Stimulated activated memory B cell treated with anti-CD40 and anti-IgM and Interleukin-4, amounts not matched to agents 10 μg/mL and 1 μg/mL and 100 μg/mL, for 72 hours (primary cell): ENCODE measurements at places on chromosomes 11 and 22.

- H3K36me3 ChIP-seq: no peaks in the 10 kb centered on the region
- H3K27ac ChIP-seq: peak overlapping the region; percentile 70
- ATAC-seq: peak; percentile 95
- H3K4me1 ChIP-seq: peaks cover 64% of the 10 kb centered on the region
- no peaks in the 10 kb centered on the region for H3K27me3 ChIP-seq
Measured at GRCh38 chr22:23219822-23220484, 39.6 kb downstream of the BCR start.

- H3K27me3 ChIP-seq: peaks cover 13% of the 10 kb centered on the region
- H3K27ac ChIP-seq: no peak overlapping the region
- H3K36me3 ChIP-seq: no peaks in the 10 kb centered on the region
- ATAC-seq: no peak
- no peak overlapping the region for H3K4me3 ChIP-seq
Measured at GRCh38 chr22:40022536-40023240, 27.9 kb downstream of the FAM83F start.

DNA sequence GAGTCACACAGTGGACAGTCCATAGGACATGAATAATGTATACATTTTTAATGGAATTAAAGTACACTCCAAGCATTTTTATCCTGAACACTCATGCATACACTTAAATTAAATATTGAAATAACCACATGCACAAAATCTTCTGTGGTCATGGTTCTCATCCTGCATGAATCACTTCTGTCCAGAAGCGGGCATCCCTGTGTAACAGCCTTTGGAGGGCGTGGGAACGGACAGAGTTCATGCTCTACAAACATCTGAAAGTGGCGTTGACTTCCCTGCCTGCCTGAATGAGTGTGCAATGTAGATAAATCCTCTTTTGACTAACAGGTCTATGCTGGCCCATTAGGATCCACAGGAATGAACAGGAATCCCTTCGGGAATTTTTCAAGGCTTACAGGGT is 780.2 kb downstream of the BRD1 start:
- H3K4me3 ChIP-seq: no peak overlapping the region
- no peak overlapping the region for H3K27ac ChIP-seq
- H3K27me3 ChIP-seq: peaks cover 16% of the 10 kb centered on the region
- H3K36me3 ChIP-seq: no peaks in the 10 kb centered on the region
- no peaks in the 10 kb centered on the region for H3K4me1 ChIP-seq

GRCh38 chr22:17965538-17966402 is 58.6 kb downstream of the MICAL3 start:
- peak overlapping the region; percentile 81 for H3K27ac ChIP-seq
- H3K27me3 ChIP-seq: no peaks in the 10 kb centered on the region
- peaks cover 82% of the 10 kb centered on the region for H3K4me1 ChIP-seq
- no peak for ATAC-seq
- H3K36me3 ChIP-seq: peaks cover 36% of the 10 kb centered on the region

DNA sequence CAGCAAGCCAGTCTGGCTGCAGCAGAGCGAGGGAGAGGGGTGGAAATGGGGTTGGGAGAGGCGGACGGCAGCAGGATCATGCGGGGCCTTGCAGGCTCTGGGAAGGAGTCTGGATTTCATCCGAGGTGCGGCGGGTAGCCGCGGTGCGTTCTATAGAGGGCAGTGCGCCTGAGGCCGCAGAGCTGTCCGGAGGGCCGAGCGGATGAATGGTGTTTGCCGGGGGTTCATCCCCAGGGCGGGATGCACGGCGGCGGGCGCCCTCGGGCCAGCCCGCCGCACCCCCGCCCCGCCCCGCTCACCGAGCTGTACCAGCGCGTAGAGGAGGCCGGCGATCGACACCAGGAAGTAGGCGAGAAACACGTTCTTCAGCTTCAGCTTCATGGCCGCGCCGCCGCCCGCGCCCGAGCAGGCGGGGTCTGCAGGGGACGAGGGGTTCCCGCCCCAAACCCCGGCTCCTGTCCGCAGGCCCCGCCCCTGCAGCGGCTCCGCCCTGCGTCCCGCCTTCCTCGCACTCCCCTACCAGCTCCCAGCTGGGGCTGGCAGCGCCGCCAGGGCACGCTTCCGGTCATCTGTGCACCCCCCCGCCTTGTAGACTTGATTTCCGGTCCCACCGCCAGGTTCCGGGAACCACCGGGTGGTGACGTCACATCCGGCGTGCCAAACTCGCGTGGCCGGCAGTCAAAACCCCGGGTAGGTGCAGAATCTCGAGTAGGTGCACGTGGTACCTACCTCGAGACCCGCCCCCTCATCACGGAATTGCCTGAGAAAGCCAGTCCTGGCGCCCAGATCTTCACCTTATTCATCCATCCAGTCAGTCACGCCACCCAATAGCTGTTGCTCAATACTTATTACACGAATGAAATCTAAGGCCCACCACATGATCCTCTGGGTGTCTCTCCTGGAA is at the start of gene B3GAT3:
Gene B3GAT3 (minus strand): TSS at position 420 of the 904 bp plus-strand sequence. CDS start 39 bp downstream, at position 381.
- peak within 1 kb of the TSS; percentile 90 for H3K27ac ChIP-seq
- H3K4me3 ChIP-seq: peak within 1 kb of the TSS; percentile 93
- H3K36me3 ChIP-seq: peaks cover 24% of the 10 kb centered on the region
- peaks cover 16% of the 10 kb centered on the region for H3K4me1 ChIP-seq
- no peaks in the 10 kb centered on the region for H3K27me3 ChIP-seq

DNA sequence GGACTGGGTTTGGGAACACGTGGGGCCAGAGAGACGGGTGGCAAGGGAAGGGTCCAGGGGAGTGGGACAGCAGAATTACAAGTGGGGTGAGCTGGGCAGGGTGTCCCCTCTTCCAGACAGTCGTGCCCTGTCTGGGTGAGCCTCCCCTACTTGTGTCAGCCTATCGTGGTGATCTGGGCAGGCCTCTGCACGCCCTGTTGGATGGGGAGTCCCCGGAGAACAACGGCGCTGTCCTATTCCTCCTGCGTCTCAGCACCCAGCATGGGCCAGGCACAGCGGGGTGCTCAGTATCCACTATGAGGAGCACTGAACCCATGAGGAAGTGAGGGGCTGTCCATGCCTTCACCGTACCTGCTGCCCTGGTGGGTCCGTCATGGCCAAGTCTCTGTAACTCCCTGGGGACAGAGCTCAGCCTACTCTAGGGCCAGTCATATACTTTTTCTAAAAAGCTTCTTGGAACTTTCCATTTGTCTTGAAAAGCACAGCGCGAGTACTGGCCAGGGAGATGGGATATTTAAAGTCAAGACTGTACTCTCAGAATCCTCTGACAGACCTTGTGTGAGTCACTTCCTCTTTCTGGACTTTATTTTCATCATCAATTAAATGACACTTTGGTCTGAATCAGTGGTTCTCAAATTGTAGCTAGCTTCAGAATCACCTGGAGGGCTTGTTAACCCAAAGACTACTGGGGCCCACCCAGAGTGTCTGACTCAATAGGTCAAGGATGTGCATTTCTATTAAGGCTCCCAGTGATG is 81.7 kb upstream of the NECTIN1 start:
- peak; percentile 35 for ATAC-seq
- H3K27me3 ChIP-seq: peaks cover 6% of the 10 kb centered on the region

DNA sequence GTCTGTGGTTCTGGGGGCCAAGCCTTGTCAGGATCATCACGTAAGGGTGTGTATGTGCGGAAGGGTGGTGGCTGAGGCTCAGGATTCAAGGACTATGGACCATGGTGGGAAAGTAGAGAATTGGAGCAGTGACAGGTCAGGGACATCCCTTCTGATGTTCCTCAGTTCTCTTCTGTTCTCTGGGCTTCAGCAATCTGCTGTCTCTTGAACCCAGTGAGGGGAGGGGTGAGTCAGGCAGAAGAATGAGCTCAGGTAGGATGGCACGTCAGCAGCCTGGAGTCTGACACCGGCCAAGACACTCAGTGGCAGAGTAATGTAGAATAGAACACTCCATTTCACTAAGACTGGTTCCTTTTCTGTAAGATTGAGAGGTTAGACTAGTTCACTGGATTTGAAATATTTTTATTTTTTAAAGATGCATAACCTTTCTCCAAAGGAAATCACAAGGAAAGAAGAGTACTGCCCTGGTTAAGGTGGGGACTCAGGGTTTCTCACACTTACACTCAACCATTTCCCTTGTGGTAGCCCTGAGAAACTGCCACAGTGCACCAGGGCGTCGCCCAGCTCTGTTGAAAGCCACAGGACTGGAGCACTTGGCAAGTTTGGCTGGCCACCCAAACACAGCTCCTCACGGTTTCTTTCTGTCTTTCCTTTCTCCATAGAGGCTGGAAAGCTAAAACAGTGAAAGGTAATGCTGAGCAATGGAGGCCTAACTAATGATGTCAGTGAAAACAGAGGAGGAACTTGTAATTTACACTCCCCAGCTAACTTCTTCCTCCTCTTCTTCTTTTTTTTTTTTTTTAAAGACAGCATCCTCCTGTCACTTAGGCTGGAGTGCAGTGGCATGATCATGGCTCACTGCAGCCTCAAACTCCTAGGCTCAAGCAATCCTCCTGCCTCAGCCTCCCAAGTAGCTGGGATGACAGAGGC is 23.1 kb upstream of the MICAL2 start:
- no peak overlapping the region for H3K27ac ChIP-seq
- peaks cover 18% of the 10 kb centered on the region for H3K4me1 ChIP-seq
- H3K4me3 ChIP-seq: no peak overlapping the region
- H3K36me3 ChIP-seq: no peaks in the 10 kb centered on the region

DNA sequence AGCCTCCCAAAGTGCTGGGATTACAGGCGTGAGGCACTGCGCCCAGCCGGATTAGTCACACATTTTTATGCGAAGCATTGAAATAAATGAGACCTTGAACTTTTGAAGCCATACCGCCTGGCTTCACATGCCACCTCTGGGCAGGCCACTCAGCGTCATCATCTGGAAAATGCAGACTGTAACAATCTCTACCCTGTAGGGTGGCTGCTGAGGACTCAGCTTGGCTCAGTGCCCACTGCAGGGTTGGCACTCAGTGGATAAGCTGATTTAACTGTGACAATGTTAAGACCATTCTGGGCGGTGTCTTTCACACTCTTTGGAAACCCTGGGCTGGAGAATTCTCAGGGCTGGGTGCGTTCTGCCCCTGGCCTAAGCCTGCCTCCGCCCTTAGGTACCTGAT is 8.5 kb downstream of the SH3BP1 start:
- no peak for ATAC-seq
- no peak overlapping the region for H3K27ac ChIP-seq
- no peak overlapping the region for H3K4me3 ChIP-seq

DNA sequence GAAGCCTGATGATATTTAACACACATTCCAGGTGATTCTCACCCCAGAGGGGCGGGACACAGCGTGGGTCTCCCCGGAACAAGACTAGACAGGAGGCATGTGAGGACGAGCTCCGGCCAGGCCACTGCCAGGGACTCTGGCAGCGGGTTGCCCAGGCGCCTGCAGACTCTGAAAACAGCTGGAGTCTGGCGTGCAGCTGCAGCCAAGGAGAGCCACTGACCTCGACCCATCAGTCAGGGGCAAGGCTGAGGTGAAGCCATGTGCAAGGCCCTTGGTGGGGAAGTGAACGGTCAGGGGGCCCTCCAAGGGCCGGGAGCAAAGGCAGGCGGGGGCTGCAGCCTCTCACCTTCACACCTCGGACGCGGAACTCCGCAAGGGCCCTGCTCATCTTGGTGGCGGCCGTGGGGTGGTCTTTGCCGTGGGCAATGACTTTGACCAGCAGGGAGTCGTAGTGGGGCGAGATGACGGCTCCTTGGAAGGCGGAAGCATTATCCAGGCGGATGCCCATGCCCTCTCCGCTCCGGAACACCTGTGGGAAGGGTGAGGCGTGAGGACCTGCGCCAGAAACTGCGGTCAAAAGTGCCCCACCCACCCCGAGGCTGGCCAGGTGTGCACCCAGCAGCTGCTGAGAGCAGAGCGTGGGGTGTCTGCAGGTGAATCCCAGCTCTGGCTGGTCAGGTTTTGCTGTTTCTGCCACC is 6.7 kb downstream of the LRFN4 start:
- no peak overlapping the region for H3K4me3 ChIP-seq
- H3K4me1 ChIP-seq: peaks cover 23% of the 10 kb centered on the region
- H3K36me3 ChIP-seq: no peaks in the 10 kb centered on the region
- no peaks in the 10 kb centered on the region for H3K27me3 ChIP-seq
- no peak overlapping the region for H3K27ac ChIP-seq

GRCh38 chr22:20279662-20280134 is 11.6 kb upstream of the RTN4R start:
- no peak for ATAC-seq
- no peak overlapping the region for H3K27ac ChIP-seq
- no peaks in the 10 kb centered on the region for H3K4me1 ChIP-seq
- no peak overlapping the region for H3K4me3 ChIP-seq
- H3K27me3 ChIP-seq: peaks cover 31% of the 10 kb centered on the region
- H3K36me3 ChIP-seq: no peaks in the 10 kb centered on the region

DNA sequence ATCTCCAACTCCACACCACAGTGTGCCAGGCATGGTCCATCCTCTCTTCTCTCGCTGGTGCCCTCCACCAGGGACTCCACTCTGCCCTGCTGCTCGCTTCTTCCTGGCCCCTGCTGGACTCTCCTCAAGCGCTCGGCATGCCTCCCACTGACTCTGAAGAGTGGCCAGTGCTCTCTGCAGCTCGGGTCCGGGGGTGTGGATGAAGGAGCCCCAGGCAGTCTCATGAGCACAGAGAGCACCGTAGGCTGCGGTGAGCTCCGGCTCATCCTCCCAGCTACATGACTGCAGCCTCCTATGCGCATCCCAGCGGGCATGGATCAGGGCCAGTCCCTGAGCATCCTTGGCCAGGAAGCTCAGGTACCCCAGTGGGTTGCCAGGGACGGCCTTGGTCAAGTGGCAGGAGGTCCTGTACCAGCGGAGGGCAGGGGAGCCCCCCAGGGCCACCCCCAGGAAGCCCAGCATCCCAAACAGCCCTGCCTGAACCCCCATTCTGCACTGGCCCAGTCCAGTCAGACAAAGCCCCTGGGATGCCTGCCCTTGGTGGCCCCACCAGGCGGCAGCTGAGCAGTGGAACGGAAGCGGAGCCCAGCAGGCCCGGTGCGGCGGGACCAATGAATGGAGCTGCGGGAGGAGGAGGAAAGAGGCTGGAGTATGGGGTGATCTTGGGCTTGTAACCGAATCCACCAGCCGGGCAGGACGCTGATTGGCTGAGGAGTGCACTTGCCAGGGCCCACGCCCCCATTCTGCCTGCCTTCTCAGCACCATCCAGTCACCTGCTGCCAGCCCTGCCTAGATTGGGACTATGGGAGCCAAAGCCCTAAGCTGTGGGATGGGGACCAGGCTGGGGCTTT is at the start of gene PLA2G3:
Gene PLA2G3 (minus strand): TSS at position 643 of the 851 bp plus-strand sequence. CDS start 154 bp downstream, at position 489.
- no peaks in the 10 kb centered on the region for H3K36me3 ChIP-seq
- H3K27me3 ChIP-seq: peaks cover 34% of the 10 kb centered on the region
- no peak within 1 kb of the TSS for H3K4me3 ChIP-seq
- ATAC-seq: no peak
- peak within 1 kb of the TSS; percentile 14 for H3K27ac ChIP-seq
- H3K4me1 ChIP-seq: no peaks in the 10 kb centered on the region

- peaks cover 28% of the 10 kb centered on the region for H3K4me1 ChIP-seq
- H3K27me3 ChIP-seq: peaks cover 73% of the 10 kb centered on the region
Measured at GRCh38 chr11:62923601-62924411, 2.6 kb upstream of the CHRM1 start.
